ELR (cell line): ENCODE measurements at places on chromosomes 4 and X.

DNA sequence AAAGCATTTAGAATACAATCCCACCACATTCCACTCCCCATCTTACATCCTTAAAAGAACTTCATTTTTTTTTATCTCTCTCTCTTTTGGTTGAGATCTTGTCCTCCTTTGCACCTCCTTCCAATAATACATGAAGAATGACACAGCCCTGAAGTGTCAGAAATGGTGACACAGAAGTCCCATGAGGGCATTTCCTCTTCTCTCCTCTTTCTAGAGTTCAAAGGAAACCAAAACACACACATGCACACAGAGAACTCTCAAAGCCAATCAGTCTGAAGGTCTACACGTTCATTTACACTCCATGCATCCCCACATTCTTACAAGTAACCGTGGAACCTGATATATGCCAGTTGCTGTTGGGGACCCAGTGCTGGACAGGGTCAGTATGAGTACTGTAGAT, 450.7 kb downstream of the HNRNPD start:
- no peak for DNase-seq

GRCh38 chr4:140071806-140072205, 82.2 kb downstream of the MAML3 start:
- DNase-seq = peak; percentile 42

DNA sequence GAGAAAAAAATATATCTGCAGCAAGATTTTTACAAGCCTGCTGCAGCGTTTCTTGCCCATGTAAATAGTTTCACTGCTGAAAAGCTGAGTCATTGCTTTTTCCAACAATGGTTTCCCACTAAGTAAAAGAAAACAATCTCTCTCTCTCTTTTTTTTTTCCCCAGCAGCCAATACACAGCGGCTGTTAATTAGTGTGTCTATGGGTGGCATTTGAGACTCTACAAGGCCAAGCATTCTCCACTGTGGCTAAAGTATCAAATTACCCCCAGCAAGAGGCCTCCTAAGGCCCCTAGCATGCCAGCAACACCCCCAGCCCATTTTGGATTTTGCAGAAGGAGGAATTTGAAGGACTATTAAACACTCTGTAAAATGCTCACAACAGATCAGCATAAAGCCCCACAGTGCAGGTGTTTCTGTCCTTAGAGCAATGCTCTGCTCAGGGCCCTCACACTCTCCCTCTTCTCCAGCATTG, 837.4 kb downstream of the TRIML1 start:
- peak; percentile 5 for DNase-seq

GRCh38 chr4:10197952-10198351, 81.4 kb upstream of the WDR1 start:
- no peak for DNase-seq

DNA sequence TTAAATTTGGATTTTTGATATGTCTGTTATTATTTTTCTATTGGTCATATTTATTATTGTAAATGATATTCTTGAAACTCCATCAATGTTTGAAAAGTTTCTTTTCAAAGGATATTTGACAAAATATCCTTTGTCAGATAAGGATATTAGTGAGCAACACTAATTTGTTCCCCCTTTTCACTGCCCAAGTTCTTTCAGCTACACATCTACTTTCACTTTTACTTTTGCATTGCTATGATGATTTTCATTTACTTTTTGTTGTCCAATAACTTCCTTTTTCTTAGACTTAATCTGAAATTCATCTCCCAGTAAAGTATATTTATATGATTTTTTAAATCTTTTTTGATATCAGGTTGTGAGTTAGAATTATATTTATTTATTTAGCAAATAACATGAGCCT, 542.3 kb upstream of the ADGRL3 start:
- DNase-seq = peak; percentile 13

GRCh38 chr4:44121210-44121609, 327.4 kb downstream of the KCTD8 start:
- peak; percentile 2 for DNase-seq

DNA sequence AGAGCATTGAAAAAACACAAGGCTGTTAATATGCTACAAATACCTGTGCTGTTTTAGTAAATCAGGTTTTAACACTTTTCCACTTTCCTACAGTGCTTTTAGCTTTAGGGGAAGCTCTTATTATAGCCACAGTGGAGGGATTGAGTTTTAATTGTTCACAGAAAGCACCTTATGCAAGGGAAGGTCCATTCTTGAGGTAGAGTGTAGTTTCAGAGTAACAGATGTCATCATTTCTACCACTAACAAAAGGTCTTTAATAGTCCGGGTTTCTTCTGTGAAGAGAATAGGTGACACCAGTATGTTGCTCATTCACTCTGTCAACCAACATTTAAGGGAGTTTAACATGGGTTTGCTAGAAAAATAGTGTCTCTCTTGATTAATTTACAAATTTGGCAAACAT, 104.4 kb downstream of the STIM2 start:
- DNase-seq = no peak

DNA sequence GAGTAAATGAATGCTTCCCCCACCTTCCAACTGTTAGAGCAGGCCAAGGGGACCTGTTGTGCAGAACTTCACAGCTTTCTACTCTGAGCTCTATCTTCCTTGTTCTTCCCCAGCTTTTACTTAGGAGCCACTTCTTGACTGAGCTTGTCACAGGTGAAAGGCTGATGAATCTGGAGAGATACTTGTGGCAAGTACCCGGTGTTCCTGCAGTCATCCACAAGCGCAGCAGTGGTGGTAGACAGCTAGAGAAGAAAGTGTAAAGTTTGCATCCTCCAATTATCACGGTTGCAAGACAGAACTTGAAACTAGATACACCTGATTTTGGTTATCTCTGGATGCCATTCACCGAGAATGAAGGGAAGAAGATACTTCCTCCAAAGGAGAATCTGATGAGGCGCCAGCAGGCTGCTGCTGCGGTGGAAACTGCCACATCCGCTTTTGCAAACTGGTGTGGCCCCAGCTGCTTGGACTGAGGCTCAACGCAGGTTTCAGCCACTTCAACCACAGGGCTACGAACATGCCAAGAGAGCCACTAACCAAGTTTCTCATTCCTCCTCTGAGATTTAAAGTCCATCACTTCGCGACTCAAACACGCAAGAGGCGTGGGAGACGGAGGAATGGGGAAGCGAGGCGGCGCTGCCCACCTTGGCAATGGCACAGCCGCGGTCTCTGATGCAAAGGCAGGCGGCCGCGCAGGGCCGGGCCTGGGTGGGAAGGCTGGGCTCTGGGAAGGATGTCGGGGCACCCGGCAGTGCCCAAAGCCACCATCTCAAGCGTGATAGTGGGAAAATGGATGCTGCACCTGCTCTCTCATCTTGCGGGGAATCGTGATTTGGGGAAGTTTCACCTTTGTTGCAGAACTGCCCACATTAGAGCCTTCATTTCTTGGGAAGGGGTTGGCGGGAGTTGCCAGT, 1.3 kb upstream of the FHIP1A start:
- DNase-seq = no peak

GRCh38 chr4:7593646-7594412, 159.1 kb upstream of the PSAPL1 start:
- no peak for DNase-seq

DNA sequence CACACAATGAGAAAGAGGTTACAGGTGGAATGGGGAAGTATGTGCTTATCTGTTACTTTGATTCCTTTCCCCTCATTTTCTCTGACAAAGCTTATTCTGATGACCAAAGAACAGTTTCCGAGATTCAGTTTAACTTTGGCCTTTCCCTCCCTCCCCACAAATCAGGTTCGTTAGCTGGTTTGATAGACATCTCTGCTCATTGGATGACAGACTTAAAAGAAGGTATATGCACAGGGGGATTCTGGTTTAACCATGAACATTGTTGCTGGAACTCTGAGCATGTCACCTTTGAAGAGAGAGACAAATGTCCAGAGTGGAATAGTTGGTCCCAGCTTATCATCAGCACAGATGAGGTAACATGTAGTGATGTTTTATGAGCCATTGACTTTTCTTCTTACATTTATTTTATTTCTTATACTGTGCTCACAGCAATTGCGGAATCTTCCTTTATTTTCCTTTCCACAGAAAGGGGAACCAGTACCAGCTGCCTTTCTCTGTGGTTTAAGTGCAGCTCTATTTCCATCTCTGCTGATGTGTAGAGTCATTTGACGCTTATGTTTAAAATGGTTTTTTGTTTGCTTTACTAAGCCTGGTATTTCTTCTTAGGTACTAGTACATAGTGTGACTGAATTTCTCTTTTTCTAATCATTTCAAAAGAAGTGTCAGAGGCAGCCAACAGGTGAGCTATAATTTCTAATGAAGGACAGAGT, 125.0 kb downstream of the AKAP4 start:
- no peak for DNase-seq

- peak; percentile 3 for DNase-seq
These were observed 953.4 kb upstream of the NDST4 start for GRCh38 chr4:116066711-116067245.

DNA sequence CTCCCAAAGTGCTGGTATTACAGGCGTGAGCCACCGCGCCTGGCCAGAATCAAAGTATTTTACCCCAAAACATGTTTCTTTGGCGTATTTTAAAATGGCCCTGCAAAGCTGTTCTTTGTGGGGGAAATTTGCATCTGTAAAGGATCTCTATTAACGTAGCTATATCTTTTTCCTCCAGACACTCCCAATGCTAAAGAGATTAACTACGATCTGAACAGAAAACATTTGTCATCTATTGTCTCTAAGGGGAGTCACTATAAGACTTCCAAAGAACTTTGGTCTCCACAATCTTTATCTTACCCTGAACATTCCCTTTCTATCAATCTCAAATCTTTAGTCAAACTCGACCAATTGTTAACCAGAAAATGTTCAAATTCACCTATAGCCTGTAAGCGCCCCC, 19.1 kb upstream of the PDS5A start:
- no peak for DNase-seq

DNA sequence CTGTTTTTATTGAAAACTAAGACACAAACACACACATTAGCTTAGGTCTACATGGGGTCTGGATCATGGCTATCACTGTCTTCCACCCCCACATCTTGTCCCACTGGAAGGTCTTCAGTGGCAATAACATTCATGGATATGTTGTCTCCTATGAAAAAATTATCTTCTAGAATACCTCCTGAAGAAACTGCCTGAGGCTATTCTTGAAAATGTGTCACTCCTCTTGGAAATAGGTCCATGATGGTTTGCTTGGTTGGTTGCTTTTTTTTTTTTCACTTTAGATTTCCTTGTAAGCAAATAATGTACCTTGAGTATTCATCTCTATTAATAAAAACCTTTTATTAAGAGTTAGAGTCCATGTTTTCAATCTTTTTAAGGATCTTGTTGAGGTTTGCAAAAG, 195.3 kb upstream of the PDE5A start:
- DNase-seq = peak; percentile 13

GRCh38 chrX:154487518-154488290, 1.3 kb upstream of the UBL4A start:
- DNase-seq = no peak

- DNase-seq = peak; percentile 29
These were observed 637 bp downstream of the AMER1 start for GRCh38 chrX:64204701-64205440.

- DNase-seq = no peak
These were observed 1495.5 kb upstream of the ADGRL3 start for GRCh38 chr4:59704616-59705015.

DNA sequence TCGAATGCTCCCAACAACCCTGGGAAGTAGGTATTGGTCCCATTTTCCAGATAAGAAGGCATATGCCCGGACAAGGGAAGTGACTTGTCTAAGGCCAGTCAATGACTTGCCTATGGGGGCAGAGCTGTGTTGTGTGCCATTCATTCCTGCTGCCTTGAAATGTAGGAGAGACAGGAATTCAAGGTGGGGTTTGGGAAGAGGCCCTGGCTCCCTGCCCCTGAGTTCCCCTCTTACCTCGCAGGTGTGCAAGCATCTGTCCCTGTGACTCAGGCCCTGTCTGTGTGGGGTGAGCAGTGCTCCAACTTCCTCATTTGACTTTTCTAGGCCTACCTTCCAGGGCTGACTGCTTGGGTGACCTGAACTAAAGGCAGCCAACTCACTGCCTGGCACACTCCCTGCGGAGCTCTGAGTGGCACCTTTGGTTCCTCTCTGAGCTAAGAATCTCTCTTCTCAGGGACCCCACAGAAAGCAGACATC, 5.1 kb downstream of the EFNB1 start:
- no peak for DNase-seq

- DNase-seq = no peak
These were observed 1005.9 kb downstream of the PDHA2 start for GRCh38 chr4:96845819-96846218.

- DNase-seq = no peak
These were observed 29.6 kb upstream of the CHRNA9 start for GRCh38 chr4:40305328-40306170.

DNA sequence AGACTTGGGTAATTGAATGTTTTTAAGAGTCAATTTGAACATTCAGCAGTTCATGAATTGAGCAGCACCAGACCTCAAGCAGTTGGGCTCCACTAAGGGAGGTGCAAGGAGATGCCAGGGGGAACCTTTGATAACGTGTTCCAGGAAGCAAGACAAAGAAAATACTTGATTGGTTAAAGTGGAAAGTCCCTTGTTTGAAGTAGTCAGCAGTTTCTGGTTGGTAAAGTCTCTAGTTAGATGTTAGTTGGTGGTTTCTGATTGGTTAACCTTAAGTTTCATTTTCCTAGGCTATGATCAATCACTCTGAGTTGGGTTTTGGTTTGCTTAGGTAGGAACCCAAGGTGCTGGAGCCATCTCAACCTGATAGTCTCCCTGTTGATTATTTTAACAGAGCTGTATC, 4.0 kb downstream of the HERC6 start:
- DNase-seq = peak; percentile 19

DNA sequence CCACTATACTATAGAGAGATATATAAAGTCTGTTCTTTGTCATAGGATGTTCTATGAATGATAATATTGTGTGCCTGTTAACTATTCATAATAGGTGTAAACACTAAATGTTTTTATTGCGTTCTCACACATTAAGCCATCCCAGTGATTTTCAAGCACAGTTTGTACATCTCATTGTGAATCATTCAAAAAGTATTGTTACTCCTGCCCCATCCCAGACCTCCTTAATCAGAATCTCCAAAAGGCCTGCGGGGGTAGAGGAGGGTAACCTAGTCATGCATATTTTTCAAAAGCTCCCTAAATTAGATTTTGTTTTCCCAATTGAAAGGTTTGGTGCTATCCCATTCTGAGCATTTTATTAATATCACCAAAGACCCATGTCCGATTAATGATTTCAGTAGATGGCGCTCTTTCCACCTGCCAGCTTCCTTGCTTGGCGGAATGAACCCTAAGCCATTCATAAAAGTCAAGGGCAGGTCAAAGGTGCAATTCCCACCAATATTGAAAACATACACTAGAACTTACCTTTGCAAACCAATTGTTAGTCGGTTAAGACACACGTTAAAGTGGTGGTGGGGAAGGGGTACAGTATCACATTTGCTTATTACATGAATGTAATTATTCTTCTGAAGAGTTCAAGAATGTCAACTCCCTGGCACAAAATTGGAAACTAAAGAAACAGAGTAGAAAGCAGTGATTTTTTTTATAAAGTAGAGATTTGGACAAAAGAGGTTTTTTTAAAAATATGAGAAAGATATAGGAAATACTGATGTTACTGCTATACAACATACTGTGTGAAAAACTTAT, 5.8 kb upstream of the TET2 start:
- peak; percentile 45 for DNase-seq

- peak; percentile 57 for DNase-seq
These were observed 26.7 kb upstream of the C1QTNF7 start for GRCh38 chr4:15400981-15401671.

GRCh38 chr4:56757261-56757746, 64.2 kb downstream of the SPINK2 start:
- DNase-seq = peak; percentile 87
